ENCODE measurements at places on chromosomes 1 and 21. TPM values are rescaled to one million over a fixed set of nuclear protein-coding genes. Genes with fewer than 3 reads are reported as not detected.

GRCh38 chr1:75725861-75726361 lies 1.4 kb downstream of the ACADM start:
- peak; percentile 74 for DNase-seq

DNA sequence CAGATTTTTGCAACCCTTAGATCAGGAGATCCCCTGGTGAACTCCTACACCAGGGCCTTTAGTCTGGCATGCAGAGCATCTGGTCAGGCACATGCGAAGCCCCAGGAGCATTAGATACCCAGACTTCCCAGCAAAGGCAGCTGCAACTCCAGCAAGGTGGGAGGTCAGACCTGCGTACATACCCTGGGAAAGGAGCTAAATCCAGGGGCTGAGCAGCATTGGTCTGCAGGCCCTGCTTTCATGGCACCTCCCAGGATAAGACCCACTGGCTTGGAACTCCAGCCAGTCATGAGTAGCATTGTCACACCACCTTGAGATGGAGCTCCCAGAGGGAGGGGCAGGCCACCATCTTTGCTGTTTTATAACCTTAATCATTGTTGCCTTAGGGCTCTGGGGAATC lies 92.3 kb downstream of the KCNT2 start:
- DNase-seq: no peak

- DNase-seq: no peak
Observed at GRCh38 chr1:76300556-76300955, 226.0 kb downstream of the ST6GALNAC3 start.

The FMO1 gene
- total RNA-seq: 0.28 TPM

The OR2L8 gene
- total RNA-seq: not detected

The FAM72A gene
- total RNA-seq: 1.4 TPM
